Activated CD8-positive, alpha-beta memory T cell treated with anti-CD3 and anti-CD28 coated beads for 1 hour (primary cell): ENCODE measurements at places on chromosomes 12 and 14.

DNA sequence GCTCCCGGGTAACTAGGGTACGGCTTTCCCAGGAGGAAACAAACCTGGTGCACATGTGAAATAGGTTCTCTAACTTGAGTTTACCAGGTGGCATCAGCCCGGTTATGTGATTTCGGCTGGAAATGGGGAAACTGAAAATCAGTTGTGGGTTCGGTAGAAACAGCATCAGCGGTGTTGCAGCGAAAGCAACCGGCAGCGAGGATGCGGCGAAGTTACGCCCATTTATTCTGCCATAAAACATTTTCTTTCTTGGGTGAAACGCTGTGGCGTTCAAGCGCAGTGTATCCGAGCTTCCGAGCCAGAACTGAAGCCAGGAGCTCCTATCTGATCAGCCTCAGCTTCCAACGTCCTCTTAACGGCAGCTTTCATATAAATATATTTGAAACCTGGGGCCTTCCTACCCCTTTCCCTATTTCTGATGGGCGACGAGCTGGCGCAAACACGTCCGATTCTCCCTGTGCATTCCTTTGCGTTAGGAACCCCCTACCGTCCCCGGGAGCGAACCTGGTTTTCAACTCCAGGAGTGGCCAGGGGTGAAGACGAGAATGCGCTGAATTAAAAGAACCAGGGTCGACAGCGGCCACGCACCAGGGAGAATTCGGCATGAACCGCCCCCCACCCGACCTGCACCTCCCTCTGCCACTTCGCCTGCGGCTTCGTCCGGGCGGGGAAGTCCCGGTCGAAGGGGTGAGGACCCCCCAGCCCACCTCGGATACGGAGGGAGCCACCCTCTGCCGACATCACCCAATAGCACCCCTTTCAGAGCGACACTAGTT is 1.6 kb downstream of the DPF3 start:
- no peak for DNase-seq

DNA sequence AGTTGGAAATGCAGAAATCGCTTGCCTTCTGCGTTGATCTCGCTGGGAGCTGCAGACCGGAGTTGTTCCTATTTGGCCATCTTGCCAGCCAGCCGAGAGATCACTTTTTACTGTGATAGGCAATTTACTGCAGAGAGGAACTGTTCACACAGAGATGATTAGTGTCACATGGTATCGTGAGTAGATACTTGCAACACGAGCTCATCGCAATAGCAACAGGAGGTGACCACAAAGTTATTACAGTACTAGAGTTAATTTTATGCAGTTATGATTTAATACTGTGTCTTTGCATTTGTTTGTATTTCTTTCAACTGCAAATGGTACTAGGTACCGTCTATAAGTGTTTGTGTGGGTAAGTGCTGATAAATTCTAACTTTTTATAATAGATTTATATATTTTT is 27.8 kb downstream of the NOPCHAP1 start:
- no peak for DNase-seq

DNA sequence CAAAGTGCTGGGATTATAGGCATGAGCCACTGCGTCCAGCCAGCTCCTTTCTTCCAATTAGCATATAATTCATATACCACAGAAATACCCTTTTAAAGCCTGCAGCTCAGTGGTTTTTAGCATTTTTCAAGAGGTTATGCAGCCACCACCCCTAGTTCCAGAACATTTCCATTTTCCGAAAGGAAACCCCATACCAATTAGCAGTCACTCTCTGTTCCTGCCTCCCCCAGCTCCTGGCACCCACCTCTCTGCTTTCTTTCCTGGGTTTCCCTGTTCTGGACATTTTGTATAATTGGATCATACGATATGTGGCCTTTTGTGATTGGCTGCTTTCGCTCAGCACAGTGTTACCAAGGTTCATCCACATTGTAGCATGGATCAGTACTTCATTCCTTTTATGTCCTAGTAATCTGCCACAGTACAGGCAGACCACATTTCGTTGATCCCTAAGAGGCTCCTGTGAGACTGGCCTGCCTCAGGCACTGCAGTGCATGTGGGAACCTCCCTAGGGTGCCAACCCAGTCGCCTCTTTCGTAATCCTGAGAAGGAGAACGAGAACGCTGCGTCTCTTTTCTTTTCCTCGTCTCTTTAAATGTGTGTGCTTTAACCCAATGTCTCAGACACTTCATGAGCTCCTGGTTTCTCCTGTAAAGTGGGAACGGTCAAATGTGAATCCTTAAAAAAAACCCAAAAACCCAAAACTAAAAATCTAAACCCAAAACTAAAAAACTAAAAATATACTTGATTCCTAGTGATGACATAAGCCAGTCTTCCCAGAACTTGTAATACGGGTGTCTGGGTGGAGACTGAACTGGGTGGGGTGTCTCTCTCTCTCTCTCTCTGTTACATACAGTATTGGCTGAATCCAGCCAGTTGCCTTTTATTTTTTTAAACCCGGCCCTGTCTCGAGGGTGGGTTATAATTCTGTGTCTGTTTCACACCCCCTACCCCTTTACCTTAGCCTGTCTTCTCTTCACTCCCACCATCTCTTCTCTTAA is 14.7 kb downstream of the AACS start:
- no peak for DNase-seq

DNA sequence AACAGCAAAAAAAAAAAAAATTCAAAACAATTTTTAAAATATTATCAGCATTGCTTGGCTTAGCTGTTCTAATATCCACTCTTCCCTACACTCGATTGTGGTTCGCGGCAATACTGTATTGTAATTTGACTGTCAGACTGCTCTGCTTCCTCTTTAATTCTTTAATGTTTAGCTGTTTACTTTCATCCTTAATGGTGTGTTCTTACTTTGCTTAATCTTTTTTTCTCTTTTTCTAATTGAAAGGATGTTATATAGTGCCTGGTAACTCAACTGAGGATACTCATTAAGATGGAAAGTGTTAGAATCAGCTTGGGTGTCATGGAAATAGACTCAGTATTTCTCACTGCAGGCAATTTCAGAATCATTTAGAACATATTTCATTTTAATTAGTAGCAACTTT is 2.0 kb downstream of the ANO4 start:
- no peak for DNase-seq

GRCh38 chr14:58428118-58428683 is 682 bp downstream of the KIAA0586 start:
- no peak for DNase-seq

DNA sequence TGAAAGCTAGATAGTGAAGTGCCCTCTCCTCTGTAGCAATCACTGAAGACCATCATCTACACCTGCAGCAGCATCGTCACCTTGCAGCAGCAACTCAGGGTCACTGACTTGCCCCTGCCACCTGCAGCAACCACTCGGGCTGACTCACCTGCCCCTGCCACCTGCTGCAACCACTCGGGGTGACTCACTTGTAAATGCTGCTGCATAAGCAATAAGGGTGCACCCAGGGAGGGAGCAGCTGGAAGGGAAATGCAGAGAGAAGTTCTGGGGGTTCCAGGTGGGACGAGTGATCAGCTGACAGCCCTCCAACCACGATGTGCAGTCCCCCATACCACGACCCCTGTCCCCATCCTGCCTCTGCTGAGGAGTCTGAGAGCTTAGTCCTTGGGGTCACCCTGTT is 357.1 kb upstream of the SFSWAP start:
- no peak for DNase-seq

DNA sequence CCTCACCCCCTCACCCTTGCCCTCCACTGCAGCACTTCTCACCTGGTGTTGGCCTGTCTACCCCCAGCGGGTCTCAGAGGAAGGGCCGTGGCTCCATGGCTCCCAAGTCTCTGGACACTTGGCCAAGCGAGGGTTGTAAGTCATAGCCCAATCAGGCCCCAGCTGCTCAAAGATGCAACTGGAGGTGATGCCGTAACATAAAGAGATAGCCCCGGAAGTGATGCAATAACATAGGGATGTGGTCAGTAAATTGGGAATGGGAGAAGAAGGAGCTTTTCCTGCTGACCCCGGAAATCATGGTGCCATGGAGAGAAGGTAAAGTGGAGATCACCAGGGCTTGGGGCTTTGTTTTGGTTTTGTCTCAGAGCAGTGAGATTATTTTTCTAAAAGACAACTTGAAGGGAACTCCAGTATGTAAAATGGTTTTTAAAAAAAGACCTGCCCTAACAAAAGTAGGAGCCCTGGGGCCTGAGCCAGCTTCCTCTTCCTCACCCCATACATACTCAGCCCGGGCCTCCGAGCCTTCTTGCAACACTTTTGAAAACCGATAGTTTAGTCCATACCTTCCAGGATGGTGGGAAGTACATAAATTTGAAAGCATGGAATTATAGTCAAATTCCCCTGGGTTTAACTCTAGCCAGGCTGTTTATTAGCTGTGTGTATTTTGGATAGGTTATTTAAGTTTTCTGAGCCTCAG is 212.5 kb downstream of the CRADD start:
- no peak for DNase-seq

DNA sequence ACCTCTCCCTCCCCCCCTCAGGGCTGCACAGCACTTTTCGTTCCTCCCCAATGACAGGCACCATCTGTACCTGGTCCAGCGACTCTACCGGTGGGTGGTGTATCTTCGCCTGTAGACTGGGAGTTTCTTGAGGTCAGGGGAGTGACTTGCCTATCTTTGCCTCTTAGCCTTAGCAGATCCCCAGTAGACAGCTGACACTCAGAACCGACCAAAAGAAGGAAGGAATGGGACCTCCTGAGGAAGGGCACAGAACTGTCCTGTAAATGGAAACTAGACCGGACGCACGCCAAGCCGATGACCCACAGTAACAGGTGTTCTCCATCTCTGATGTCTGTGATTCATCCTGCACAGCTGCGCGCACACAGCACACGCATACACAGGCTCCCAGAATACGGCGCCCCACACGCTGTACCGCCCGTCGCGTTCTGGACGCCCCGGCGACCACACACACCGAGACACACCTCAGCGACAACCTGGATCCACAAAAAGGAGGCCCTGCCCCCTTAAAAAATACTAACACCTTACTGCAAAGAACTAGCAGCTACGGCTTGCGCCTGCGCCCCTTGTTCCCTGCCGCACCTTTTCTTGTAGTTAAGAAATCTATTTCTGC is 673 bp upstream of the TTC9 start:
- DNase-seq, result no peak

DNA sequence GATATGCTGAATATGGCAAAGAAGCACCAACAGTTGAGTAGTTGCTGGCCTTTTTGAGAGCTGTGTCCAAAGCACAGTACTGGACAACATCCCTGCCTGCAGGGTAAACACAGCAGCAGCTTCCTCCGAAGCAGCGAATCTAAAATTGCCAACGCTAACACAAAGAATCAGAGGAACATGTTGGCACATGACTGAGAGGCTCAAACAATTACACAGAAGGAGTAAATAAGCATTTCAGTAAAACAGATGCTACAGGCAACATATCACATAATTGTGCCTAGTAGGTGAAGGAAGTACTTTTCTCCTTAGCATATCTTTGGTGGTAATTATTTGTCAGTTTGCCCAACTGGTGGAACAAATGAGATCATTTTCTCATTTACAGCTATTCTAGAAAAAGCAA is 52.1 kb downstream of the KICS2 start:
- DNase-seq, result no peak

- no peak for DNase-seq
These were observed 32.4 kb upstream of the CD69 start for GRCh38 chr12:9792961-9793617.

- no peak for DNase-seq
These were observed 979.0 kb downstream of the SLC6A15 start for GRCh38 chr12:83933615-83934014.

DNA sequence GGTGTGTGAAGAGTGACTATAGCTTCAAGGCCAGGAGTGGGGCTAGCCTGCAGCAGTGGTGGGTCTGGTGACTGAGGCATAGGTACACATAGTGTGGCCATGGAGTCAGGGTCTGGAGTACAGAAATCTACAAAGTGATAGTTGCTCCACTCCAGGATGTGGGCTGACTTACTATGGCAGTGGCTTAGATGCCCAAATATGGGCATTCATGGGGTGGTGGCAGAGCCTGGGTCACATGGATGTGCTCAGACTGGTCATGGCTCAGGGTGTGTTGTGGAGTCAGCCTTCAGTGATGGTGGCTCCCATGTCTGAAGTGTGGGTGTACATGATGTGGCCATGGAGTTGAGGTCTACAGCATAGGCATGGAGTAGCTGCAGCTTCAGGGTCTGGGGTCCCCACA is 27.3 kb downstream of the CLEC6A start:
- DNase-seq, result no peak
